GM12891 (cell line): ENCODE measurements at places on chromosomes 7 and 10.

GRCh38 chr10:452512-453426, 236.7 kb downstream of the DIP2C start:
- DNase-seq: no peak

DNA sequence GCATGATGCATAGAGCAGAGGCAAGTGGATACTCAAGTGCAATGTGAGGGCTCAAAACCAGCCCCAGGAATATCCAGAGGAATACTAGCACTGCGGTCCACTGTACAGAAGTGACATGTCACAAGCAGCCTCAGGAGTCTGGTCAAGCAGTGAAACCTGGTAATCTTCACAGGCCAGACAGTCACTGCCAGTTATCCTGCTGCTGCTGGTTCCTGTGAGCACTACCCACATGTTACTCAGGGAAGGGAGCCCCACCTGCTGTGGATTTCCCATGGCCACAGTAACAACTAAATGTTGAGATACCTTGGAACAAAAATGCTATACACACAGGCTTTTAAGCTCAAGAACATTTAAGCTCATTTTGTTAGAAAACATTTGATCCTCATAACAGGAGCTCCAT, 103.0 kb downstream of the RNF133 start:
- no peak for DNase-seq

DNA sequence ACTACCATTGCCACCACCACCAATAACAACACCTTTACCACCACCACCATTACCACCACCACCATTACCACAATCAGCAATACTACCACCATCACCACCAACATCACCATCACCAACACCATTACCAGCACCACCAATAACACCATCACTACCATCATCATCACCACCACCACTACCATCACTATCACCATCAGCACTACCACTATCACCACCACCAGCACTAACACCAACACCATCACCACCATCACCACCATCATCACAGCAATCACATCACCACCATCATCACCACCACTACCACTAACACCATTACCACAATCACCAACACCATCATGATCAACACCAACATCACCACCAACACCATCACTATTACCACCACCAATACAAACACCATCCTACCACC, 249.5 kb downstream of the GRID1 start:
- DNase-seq: no peak

DNA sequence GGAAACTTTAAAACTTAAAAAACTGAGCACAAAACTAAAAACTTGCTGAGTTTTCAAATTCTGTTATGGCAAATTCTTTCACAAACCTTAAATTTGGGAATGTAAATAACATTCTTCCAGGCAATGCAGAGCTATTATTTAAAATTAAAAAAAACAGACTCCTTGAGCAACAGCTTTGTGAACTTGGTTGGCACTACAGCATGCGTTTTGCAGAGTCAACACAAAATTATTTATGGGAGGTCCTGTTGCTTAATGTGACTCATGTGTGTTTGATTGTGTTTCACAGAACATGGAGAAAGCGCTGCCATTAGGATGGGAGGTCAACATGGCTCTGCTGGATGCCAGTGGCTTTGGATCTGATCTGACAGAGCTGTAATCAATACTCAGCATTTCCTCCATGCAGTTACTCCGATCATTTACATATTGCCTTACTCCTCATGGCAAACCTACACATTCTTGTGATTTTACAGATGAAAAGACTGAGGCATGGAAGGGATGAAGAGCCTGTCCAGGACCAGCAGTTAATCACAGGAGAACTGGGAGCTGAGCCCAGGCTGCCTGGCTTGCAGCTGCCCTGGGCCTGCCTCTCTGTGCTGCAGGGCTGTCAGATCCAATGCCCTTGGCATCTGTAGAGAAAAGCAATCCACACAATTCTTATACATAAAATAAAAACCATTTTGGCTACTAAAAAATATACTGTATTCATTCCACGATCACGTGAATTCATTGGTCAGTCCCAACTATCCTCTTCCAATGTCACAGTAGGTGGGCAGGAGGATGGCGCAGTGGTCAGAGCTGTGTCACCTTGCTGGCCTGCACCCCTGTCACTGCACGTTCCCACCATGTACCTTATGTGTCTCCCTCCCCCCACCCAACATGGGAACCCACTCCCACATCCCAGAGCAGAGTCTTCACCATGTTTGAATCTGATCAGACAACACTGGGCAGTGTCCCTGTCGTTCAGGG, 200.9 kb downstream of the CXCL12 start:
- DNase-seq: no peak

DNA sequence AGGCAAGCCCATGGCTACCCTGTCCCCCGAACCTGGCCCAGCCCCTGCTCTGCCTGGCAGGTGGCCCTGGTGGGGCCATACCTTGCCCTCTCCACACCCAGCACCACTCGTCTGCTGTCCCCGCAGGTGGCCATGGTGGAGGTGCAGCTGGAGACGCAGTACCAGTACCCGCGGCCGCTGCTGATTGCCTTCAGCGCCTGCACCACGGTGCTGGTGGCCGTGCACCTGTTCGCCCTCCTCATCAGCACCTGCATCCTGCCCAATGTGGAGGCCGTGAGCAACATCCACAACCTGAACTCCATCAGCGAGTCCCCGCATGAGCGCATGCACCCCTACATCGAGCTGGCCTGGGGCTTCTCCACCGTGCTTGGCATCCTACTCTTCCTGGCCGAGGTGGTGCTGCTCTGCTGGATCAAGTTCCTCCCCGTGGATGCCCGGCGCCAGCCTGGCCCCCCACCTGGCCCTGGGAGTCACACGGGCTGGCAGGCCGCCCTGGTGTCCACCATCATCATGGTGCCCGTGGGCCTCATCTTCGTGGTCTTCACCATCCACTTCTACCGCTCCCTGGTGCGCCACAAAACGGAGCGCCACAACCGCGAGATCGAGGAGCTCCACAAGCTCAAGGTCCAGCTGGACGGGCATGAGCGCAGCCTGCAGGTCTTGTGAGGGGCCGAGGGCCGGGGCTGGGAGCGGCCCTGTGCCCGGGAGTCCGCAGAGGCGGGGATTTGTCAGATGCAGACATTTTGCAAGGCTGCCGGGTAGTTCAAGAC, 13.2 kb downstream of the ORAI2 start:
- no peak for DNase-seq
